ENCODE measurements at places on chromosomes 7 and 10.

- no peak for DNase-seq
Measured at GRCh38 chr10:50896721-50897120, 11.3 kb upstream of the A1CF start.

- no peak for DNase-seq
Measured at GRCh38 chr10:34133406-34133805, 681.7 kb downstream of the PARD3 start.

DNA sequence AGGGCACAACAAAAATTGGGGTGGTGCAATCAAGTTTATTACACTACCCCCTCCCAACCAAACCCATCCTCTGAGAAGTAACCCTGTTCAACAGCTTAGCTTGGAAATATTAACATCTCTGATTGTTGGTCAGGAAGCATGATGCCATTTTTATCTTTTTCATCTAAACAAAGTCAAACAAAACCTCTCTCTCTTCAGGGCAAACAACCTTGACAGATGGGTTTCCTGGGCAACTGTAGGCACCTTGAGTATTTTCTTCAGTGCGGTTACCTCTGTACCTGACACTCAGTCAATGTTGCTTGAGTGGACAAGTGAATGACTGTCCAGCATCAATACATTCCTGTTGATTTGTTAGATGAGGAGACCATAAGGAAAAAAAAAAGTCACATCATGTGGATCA is 183.6 kb downstream of the NRP1 start:
- DNase-seq, result no peak

DNA sequence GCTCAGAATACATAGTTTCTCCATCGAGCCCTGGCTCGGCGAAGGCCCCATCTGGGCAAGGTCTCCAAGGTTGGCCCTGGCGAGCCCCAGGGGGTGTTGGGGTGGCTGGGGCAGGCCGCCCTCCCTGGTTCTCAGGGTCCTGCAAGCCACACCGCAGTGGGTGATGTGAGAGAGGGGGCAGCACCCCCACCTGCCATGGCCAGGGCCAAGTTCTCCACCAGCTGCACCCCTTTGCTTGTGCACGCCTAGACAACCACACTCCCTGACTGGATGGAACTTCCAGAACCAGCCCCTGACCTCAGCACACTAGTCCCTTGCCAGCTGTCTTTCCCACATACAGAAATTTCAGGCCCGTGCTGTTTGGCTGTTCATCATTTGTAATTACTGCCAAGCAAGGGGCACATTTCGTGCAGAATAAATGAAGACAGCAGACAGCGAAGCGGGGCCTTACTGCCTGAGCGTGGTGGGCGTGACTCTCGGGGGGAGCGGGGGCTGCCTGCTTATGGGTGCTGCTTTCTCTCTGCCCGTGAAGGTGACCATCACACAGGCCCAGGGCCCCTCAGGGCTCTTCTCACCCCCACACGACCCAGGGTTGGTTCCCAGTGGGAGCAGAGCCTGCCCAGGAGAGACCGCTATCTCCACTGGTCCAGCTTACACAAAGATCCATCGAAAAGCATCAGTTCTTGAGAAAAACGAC is 85.9 kb downstream of the ADARB2 start:
- no peak for DNase-seq

DNA sequence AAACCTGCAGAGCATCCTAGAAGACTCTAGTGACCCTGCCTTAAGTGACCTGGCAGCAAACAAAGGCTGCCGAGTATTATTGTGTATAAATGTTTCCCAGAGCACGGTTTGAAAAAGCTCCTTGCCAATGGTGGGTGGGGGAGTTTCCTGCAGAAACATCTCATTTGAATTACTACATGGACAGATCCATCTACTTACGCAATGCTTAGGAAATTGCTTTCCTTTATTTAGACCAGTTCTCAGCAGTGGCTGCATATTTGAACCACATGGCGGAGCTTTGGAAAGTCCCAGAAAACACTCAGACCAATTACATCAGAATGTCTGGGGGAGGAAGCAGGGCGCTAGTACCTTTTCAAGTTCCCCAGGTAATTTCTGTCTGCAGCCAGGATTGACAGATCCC is 560.9 kb downstream of the SDK1 start:
- no peak for DNase-seq

- no peak for DNase-seq
Measured at GRCh38 chr10:70657041-70657440, 15.3 kb upstream of the ADAMTS14 start.

- no peak for DNase-seq
Measured at GRCh38 chr10:84412482-84412881, 84.1 kb downstream of the CCSER2 start.

GRCh38 chr10:34826857-34827766 is 12.0 kb upstream of the PARD3 start:
- DNase-seq, result no peak

GRCh38 chr10:91683975-91684374 is 51.1 kb upstream of the PPP1R3C start:
- no peak for DNase-seq

- DNase-seq, result no peak
Measured at GRCh38 chr10:123926401-123927264, 35.0 kb upstream of the CPXM2 start.

DNA sequence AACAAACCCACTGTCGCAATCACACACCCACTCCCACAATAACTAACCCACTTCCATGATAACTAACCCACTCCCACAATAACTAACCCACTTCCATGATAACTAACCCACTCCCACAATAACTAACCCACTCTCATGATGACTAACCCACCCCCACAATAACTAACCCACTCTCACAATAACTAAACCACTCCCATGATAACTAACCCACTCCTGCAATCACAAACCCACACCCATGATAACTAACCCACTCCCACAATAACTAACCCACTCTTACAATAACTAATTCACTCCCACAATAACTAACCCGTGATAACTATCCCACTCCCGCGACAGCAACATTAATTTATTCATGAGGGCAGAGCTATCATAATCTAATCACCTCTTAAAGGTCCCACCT is 105.8 kb downstream of the COL13A1 start:
- DNase-seq, result no peak

DNA sequence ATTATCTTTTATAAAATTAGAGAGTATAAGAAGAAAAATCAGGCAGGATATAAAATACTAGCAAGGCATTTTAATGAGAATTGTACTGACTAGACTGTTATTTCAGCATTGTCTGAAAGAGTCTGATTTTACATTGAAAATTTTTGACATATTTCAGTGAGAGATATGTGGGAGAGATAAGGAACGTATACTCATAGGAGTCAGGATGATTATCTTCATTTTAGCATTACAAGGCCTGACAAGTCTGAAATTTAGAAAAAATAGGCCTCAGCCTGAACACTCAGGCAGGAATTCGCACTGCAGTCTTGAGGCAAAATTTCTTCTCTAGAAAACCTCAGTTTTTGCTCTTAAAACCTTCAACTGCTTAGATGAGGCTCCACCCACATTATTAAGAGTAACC is 386.0 kb downstream of the HGF start:
- DNase-seq, result no peak

- DNase-seq, result no peak
Measured at GRCh38 chr7:28767356-28767755, 190.8 kb downstream of the TRIL start.

DNA sequence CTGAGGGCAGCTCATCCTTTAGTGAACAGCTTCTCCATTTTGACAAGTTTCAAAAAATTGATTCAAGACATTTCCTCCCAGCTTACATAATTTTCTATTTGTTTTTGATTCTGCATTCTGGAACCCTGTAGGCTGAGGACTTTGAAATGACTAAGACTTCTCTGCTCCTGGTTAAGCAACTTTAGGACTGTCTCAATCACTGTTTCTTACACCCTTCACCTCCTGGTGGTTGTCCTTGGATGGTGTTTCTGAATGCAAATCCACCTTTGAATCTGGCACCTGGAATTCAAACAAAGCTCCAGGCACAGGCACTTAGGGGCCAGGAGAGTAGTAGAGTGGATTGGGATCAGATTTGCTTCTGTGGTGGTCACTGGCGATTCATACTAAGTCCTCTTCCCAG is 595.5 kb downstream of the LRMDA start:
- DNase-seq, result no peak

DNA sequence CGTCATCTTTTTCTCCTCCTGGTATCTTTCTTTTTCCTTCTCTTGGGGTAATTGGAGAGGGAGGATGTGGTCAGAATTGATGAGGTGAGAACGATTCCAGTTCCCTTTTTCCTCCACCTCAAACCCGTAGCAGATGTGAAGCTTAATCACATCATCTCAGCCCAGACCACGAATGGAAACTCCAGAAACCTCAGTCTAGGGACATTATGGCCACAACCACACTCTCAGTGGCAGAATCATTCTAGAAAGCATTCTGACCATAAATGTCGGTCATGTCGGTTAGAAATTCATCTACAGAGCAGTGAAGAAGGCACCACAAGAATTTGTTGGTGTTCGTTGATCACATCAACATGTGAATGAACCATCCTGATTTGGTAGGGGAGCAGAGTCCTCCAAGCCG is 78.7 kb downstream of the GATA3 start:
- DNase-seq, result no peak

GRCh38 chr7:102874166-102874829 is 38.5 kb upstream of the LRRC17 start:
- no peak for DNase-seq

GRCh38 chr7:4000934-4001333 is 681.2 kb upstream of the FOXK1 start:
- DNase-seq, result no peak

DNA sequence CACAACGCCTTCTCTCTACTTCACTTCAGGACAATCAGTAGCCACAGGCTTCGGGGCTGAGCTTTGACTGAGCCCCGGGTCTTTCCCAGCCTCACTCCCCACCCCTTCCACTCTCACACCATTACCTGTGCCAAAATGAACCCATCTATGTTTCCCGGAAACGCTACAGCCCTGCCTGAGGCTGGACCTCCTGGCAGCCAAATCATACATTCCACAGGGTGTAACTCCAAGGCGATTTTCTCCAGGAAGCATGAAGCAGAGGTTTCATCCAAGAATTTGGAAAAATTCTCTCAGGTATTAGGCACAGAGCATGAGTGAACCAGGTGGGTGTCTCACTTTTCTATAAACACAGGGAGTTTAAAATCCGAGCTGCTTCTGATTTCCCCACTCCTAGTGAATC is 286.3 kb downstream of the TNS3 start:
- no peak for DNase-seq

DNA sequence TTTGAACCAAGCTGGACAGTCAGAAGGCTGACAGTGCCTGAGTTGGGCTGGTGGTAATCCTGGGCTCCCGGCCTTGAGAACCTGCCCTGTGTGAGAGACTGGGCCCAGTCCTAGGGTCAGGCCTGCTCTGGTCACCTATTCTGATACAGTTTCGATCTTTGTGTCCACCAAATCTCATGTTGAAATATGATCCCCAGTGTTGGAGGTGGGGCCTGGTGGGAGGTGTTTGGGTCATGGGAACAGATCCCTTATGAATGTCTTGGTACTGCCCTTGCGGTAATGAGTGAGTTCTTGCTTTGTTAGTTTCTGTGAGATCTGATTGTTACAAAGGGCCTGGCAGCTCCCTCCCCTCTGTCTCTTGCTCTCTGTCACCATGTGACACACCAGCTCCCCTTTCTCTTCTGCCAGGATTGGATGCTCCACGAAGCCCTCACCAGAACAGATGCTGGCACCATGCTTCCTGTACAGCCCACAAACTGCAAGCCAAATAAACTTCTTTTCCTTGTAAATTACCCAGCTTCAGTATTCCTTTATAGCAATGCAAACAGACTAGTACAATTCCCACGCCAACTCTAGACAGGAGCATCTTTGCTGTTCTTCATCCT is 111.8 kb upstream of the ZNF438 start:
- DNase-seq, result no peak

- no peak for DNase-seq
Measured at GRCh38 chr10:116457488-116457887, 29.8 kb downstream of the PNLIPRP3 start.

DNA sequence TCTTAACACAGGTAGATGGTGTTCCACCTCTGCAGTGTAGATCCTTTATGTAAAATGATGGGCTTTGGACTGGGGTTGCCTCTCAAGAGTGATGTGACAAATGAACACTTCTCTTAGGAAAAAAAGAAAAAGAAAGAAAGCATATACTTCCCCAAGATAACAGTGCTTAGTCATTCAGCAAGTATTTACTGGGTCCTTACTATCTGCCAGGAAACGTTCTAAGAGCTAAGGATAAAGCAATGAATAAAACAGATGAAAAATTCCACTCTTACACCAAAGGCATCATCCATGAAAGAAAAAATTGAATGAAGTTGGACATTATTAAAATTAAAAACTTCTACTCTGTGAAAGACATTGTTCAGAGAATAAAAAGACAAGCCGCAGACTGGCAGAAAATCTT is 177.3 kb downstream of the C7orf25 start:
- DNase-seq, result no peak

DNA sequence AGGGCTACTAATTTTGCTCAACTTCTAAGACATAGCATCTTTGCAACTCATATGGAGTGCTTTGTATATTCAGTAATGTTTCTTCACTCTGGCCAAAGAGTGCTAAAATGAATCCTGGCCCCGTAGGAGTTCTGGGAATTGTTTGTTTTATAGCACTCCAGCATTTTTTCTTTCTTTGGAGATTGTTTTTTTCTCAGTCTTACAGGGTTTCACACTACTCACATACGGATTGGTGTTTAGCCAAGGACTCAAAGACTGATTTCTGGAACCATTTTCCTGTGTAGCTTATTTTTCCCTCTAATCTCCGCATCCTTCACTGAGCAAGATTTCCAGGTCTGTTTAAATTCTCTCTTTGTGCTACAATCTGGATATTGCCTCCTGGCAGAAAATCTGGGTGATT is 6.4 kb downstream of the TAS2R41 start:
- no peak for DNase-seq

DNA sequence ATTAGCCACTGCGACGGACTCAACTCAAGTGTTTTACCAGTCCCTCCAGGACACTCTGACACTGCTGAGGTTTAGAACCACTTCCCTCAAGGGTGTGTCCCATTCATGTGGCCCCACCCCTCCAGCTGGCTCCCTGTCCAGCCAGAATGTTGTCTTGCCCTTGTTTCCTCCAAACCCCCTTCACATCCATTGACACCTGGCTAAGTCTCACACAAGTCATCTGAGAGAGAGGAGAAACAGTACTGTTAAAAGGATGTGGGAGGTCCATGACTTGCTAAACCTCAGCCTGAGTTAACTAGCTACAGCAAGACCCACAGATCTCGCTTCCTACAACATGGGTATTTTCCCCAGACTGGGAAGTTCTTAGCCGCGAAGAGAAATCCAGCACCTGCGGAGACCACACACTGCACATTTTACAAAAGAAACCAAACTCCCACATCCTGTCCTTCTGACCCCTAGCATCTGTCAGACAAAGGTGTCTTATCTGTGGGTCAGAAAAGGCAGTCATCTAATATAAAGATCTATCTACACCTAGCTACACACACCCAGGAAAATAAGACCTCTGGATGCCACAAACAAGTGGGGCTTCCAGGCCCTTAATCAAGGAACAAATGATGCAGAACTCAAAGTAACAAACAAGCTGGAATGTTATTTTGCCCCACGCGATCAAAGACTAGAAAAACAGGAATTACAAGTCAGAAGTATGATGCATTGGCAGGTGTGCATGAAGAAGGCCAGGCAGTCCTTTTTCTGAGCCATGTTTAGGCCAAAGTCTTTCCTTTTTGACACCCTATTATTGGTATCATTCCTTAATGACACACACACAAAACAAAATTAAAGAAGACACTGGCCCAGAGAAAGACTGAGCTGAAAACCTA is 13.9 kb downstream of the OSBPL3 start:
- no peak for DNase-seq

GRCh38 chr7:23530405-23530804 is 1.4 kb downstream of the TRA2A start:
- no peak for DNase-seq
